Astrocyte of the spinal cord (primary cell): ENCODE measurements at places on chromosomes 16 and 17.

GRCh38 chr16:57192720-57193486, 6.8 kb downstream of the RSPRY1 start:
- DNase-seq: peak; percentile 75

DNA sequence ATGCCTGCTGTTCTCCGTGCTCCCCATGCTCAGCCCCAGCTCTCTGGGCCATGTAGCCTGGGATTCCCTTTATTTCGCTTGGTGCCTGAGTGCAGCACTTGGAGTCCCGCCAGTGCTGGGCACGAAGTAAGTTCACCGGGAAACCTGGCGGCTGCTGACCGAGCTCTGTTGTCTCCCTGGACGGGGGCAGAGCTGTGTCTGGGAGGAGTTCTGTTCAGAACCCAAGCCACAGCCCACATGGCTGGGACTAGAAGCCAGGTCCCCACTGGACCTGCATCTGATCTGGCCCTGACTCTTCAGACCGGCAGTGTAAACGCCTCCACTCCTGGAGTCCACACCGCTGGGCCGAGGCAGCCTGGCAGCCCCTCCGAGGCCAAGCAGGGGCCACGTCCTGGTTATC, 37.5 kb upstream of the CIBAR2 start:
- no peak for DNase-seq

GRCh38 chr17:29524692-29525091, 42.1 kb downstream of the ABHD15 start:
- DNase-seq: no peak

DNA sequence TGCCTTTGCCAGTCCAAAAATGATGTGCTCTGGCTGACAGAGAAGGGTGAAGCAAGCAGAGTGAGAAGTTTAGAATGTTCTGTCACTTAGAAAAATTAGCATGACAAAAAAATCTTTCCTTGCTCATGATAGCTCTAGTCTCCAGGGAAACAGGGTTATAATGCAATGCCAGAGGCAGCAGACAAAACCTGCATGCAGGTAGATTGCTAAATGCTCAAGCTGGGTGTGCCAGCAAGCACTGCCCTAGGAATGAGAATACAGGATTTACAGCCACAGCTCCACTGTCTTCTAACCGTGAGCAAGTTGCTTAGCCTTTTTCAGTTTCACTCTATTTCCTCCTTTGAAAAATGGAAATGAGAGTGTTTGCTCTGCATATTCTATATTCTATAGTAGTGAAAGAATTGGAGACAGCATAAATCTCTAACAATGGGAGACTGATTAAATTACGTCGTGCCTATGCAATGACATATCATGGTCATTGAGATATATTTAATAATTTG, 516.6 kb upstream of the C16orf82 start:
- DNase-seq: no peak
